ENCODE measurements at places on chromosomes 4 and X. TPM values are rescaled to one million over a fixed set of nuclear protein-coding genes. Genes with fewer than 3 reads are reported as not detected.

Gene SPANXA2
- total RNA-seq, result not detected

Gene ATP6AP2
- 332 TPM for total RNA-seq

Gene RAB39B
- total RNA-seq, result 0.69 TPM

Gene CFAP99
- not detected for total RNA-seq

All from smooth muscle cell of the umbilical artery (primary cell).